Activated T-helper 2 cell treated with anti-CD3 and anti-CD28 coated beads, Interferon-gamma antibody, Interleukin-2, Interleukin-4, amounts not matched to agents 10 μg/mL and 5 μg/mL and 100 μg/mL, durations not matched to agents 14 hours and 24 hours and 36 hours (primary cell): ENCODE measurements at places on chromosomes 1 and 21.

- DNase-seq = no peak
Observed at GRCh38 chr1:93845538-93846205, 33.3 kb downstream of the DNTTIP2 start.

GRCh38 chr1:5936126-5936525, 56.1 kb downstream of the NPHP4 start:
- no peak for DNase-seq

DNA sequence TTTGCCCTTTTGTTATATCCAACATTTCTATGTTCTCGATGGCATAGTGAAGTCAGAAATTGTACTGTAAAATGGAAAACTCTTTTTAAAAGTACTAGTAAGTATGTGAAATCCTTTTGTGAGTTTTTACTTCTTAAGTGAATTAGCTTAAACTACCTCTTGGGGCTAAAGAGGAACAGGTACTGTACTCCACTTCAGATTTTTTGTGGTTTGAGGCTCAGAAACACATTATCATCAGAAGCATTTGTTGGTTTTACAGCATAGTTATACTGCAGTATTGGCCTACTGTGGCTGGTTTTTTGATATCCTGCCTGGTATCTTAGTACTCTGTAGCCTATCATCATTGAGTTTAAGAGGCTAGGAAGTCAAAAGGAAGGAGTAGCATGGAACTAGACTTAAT, 117.2 kb downstream of the NRDC start:
- no peak for DNase-seq

DNA sequence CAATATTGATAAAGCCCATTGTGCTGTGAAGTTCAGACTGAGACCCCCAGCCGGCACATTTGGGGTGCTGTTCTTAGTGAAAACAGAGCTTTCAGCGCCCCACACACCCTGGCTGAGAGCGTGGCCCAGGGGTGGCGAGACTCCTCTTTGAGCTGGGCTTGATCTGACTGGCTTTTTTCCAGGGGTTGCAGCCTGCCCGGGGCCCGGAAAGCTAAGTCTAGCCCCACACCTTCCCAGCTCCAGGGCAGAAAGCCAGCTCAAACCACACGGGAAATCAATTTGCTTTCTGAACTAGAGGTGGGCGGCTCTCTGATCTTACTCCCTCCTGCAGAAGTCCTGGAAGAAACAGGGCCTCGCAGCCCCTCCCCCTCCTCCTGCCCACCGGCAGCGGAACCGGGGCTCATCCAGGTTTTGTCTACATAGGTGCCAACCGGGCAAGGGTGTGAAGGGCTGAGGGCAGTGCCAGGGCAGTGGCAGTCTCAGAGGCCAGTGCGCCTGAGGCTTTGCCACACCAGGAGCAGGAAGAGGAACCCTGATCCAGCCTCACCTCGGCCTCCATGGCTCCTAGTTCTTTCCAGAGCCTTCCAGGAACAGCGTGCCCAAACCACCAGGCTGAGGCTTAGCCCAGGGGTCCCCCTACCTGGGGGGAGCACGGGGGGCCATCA, 155.3 kb downstream of the NPHP4 start:
- DNase-seq = no peak

GRCh38 chr21:21079646-21080045, 81.4 kb downstream of the NCAM2 start:
- DNase-seq = no peak

DNA sequence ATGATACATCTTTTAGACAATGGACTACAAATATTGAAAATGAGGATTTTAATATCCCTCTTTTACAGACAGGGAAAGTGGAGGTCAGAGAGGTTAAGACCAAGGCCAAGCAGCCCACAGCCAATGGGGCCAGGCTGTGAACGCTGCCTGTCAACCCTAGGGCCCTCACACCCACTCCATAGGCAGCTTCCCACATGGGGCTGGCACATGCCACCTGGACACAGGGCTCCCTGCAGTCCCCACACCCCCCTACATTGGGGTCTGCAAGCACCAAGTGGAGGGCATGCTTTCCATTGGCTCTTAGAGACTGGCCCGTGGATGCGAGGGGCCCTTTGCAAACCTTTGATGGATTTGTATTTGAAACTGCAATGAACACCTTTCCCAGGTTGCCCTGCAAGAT, 348.5 kb upstream of the VAMP3 start:
- DNase-seq = no peak

DNA sequence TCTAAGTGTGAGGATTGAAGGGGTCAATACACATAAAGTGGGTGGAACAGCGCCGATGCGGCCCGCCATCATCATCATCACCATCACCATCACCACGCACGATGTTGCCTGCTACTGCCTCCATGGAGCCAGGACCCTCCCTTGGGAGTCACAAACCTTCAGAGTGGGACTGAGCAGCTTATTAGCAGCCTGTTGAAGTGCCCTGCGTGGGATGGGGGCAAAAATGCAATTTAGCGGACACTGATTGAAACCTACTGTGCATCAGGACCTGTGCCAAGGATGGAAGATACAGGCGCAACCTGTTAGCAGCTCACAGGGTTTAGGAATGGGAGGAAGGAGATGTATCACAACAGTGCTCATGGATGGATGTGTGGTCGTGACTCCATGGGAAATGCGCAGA, 26.7 kb downstream of the STPG1 start:
- no peak for DNase-seq

- DNase-seq = no peak
Observed at GRCh38 chr1:168271636-168272035, 9.0 kb upstream of the TBX19 start.

DNA sequence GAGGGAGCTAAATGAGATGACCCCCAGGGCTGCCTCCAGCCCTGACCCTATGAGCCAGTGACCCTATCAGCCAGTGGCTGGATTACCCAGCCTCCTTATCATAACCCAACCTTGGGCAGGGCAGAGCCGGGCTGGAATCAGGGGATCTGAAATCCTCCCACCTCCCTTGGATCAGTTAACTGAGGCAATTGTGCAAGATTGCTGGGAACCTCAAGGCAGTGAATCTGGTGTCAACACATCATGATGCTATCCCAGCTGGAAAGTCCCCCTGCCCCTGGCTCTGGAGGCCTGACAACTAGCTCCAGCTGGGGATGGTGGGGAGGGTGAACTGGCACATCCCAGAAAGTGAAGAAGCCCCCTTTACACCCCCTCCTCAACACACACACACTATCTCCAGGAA, 6.4 kb upstream of the TSPAN1 start:
- no peak for DNase-seq

DNA sequence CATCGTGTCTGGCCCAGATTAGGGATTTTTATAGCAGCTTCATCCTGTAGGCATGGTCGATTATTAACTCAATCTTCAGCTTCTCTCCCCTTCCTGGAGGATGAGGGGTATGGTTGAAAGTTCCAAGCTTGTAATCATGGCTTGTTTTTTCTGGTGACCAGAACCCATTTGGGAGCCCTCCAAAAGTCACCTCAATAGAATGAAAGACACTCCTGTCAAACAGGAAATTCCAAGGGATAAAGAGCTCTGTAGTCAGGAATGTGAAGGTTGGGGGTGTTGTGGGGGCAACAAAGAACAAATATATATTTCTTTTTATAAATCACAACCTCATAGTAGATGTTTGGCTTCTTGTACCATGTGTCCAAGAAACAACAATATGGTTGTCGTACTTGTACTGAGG, 212.7 kb upstream of the ESRRG start:
- DNase-seq = no peak

DNA sequence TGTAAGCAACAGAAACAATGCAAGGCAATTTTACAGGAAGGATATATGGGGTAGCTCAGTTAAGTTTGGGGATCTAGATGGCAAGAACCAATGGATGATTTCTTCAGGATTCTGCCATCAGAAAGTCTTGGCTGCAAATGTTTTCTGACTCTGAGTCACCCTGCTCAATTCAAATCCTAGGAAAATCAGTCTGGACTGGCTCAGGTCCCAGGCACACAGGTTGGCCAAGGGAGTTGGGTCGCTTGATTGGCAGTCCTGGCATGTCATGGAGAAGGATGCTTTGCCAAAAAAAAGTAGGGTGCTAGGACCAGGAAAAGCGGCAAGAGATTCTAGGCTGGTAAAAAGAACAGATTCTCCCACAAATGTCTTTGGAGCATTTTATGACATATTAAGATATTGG, 28.9 kb upstream of the S1PR1 start:
- no peak for DNase-seq

GRCh38 chr1:101902199-101902598, 94.5 kb downstream of the OLFM3 start:
- DNase-seq = no peak

DNA sequence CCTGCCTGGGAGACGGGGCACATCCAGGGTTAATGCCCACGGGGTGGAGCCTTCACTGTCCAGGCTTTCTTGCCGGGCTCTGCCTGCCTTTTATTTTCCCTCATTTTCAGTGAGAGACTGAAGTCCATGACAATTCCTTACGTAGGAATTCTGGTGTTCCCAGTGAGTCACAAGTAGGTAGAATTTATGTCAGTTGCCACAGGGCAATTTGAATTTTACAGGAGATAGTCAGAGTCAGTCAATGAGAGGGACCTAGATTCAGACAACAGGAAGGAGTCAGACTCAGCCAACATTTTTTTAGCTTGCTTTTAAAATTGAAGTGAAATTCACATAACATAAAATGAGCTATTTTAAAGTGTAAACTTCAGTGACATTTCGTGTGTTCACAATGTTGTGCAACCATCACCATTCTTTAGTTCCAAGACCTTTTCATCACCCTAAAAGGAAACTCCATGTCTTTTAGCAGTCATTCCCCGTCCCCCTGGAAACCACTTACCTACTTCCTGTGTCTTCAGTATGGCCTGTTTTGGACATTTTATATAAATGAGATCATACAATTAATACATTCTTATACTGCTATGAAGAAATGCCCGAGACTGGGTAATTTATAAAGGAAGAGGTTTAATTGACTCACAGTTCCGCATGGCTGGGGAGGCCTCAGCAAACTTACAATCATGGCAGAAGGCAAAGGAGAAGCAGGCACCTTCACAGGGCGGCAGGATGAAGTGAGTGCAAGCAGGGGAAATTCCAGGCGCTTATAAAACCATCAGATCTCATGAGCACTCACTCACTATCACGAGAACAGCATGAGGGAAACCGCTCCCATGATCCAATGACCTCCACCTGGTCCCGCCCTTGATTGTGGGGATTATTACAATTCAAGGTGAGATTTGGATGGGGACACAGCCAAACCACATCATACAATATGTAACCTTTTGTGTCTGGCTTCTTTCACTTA, 14.6 kb downstream of the AJAP1 start:
- DNase-seq = no peak

DNA sequence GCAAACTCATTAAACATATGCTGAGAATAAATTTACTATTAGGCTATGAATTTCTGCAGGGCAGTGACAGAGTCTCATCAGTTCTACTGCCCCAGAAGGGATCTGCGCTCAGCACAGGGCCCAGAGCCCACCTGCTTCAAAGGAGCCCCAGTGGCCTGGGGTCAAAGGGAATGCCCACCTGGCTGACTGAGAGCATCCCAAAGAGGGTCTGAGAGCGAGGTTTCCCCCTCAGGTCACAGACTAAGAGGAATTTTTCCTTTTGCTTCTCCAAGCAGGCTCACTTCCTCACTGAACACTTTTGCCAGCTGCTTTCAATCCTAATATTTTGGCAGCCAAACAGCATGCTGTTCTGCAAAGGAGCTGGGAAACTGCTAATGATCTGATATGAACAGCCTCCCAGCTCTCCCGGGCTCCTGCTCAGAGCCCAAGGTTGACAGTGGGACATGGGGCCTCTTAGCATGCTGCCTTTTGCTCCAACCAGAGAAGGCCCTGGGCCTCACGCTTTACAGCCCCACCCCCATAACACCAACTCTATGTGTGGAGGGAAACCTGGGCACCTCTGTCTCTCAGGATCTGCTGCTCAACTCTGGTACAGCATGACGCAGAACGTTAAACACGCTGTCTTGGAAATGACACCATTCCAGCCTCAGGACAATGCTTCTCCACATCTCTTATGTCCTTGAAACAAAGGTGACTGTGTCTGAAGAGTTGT, 70.7 kb upstream of the SYT6 start:
- no peak for DNase-seq

DNA sequence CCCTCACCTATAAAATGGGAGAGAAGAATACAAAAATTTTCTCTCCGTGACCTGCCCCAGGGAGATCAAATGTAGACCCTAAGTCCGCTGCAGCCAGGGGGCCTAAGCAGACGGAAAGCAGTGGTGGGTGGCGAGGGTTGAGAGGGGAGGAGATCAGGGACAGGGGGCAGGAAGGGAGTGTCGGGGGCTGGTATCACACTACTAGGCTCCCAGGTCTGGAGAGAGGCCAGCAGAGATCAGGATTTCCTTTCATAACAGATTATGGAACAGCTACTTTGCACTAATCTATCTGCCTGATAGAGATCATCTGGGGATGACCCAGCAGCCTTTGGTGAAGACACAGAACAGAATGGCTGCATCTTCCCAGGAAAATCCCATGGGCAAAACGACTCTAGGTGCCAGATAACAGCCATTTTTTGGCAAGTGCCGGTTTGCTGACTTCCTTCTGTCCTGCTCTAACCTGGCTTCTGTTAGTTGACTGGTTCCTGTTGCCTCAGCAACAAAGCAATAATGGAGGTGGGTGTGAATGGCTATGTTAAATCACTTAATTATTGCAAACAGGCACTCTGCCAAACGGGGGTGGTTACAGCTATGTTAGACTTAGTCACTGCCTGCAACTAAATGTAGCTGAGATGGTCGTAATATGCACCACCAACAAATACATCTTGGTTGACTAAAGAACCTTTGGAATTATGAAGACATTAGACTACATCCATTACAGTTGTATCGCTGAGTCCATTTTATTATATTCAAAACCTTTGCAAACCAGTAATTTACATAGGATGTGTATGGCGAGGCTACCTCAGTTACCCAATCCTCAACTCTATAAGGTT, 30.0 kb upstream of the EPS8L3 start:
- no peak for DNase-seq

GRCh38 chr1:221166559-221167318, 287.5 kb downstream of the HLX start:
- DNase-seq = no peak

- no peak for DNase-seq
Observed at GRCh38 chr1:86594284-86594770, 47.4 kb downstream of the CLCA4 start.

DNA sequence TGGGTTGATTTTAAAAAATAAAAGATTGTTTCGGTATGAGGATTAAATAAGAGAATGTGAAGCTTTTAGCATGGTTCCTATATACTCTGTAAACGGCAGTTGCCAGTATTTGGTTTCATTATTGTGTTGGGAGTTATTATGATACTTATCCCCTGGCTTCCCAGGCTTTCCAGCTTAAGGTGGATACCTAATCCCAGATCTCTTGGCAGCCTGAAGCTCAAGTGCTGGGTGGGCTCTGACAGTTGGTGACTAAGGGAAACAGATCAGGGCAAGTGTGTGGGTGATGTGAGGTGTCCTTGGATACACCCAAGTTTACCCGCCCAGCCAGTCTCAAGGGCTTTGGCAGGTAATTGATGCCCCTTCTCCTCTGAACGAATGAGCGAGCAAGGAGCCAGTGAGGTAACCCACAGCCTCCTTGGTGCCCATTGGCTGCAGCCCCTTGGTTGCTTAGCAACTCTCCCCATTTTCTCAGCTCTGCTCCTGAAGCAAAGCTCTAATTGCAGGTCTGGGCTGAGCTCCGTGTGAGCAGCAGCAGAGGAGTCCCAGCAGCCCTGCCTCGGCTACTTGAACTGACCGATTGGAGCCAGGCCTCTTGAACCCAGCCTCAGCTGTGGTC, 6.1 kb downstream of the IPO13 start:
- DNase-seq = no peak

- no peak for DNase-seq
Observed at GRCh38 chr21:16395285-16395684, 665.5 kb downstream of the USP25 start.
